ENCODE measurements at places on chromosomes 5 and 9. TPM values are rescaled to one million over a fixed set of nuclear protein-coding genes. Genes with fewer than 3 reads are reported as not detected.

FAM169A gene
- 11.1 TPM for total RNA-seq

DNA sequence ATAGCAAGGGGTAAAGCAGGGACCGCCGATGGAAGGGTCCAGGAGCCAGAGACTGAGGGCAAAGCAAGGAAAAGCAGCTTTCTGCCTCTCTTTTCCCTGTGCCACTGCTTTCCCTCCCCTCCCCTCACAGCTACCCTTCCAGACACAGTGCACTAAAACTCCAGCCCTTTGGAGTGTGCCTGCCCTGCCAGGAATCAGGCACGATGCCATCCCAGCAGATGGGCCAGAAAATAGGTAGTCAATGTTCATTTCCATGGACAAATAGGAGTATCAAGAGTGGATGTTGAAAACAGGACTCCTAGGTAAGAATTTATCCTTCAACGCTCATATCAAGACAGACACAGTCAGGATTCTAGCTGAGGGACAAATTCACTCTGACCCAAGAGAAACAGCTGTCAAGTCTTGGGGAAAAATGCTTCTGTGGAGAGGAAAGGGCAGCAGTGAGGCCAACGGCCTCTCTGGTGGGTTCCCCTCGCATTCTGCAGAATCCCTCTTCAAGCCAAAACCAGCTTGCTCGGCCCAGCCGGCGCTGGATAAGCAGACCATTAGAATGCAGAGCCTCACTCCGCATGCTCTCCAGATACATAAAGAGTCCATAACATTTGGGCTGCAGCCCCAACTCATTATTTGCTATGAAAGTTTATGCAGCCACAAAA, 138.0 kb downstream of the CAAP1 start:
- no peak for DNase-seq

DNA sequence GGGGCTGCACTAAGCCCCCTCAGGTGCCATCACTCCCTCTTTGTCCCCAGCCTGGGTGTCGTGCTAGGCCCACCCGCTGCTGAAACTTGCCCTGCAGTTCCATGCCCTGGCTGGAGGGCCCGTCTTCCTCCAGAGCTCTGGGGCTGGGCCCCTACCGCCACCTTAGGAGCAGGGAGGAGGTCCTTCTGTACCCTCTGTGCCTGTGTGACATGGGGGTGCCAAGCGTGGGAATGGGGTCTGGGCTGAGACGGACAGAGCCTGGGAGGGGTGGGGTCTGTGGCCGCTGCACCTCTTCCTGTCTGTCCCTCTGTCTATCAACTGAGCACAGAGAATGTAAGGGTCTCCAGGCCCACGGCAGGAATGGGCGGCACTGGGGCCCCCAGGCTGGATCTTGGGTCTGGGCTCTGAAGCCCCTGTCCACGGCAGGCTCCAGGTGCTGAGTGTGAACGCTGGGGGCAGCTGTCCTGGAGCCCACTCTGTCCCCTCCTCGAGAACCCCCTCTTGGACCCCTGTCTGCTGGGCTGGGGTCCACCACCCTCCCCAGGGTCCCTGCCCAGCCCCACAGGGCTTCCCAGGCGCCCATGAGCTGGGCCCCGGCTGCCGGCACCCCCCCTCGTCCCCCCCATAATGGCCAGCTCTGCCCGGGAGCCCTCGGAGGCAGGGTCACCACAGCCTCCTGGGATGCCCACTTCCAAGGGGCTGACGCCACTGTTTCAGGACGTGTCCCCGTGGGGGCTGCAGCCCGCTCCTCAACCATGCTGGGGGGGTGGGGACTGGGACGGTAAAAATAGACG, 15.8 kb upstream of the NRARP start:
- DNase-seq = no peak

DNM1 gene
- 16.7 TPM for total RNA-seq

PIP5K1B gene
- not detected for total RNA-seq
